ENCODE measurements at places on chromosomes 5 and 9.
A peak's percentile ranks its signal among the peaks of the same experiment; 100 is the strongest.

- no peak for DNase-seq
These were observed 29.3 kb upstream of the ABL1 start for GRCh38 chr9:130805510-130806326.

DNA sequence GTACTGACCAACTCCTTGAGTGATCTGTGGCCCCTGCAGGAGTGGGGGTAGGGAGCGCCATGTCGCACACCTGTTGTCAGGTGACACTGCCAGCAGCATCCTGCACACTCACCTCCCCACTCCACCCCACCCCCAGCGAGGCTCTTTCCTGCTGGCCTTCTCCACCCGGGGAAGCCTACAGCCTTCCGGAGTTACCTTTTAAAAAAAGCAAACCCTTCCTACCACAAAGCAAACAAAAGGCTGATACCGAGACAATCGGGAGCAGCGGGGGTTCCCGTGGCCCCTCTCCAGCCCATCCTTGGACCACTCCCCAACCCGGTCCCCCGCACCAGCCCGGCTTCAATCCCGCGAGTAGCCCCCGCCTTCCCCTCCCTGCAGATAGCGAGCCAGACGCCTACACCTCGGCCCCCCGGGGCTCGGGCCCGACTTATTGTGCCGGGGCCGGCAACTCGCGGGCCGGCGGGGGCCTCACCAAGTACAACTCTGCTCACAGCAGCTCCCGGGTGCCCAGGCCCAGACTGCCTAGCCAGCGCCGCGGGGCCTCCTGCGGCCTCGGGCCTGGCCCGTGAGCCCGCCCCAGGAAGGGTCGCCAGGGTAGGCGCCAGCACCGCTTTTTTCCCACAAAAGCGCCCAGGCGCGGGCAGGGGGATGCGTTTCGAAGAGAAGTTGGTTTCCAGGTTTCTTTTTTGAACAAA is 724 bp downstream of the MACROH2A1 start:
- DNase-seq, result no peak

- no peak for DNase-seq
These were observed 4.1 kb upstream of the HDHD3 start for GRCh38 chr9:113380869-113381378.

DNA sequence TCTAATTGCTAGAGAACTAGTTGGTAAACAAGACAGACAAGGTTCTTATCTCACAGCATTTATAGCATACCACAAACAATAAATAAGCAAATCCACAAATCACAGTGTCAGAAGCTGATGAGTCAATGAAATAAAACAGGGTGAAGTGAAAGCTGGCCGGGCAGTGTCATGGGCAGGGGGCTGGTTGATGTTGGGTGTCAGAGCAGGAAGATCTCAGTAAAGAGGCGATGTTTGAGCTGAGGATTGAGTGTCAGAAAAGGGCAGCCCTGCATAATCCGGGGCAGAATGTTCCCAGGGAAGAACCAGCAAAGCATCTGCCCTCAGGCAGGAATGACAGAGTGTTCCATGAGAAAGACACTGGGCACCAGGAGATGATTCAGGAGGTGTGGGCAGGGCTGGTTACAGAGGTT is 183.4 kb downstream of the GOLPH3 start:
- DNase-seq, result no peak

- DNase-seq, result no peak
These were observed 15.8 kb downstream of the CCDC152 start for GRCh38 chr5:42772265-42772993.

DNA sequence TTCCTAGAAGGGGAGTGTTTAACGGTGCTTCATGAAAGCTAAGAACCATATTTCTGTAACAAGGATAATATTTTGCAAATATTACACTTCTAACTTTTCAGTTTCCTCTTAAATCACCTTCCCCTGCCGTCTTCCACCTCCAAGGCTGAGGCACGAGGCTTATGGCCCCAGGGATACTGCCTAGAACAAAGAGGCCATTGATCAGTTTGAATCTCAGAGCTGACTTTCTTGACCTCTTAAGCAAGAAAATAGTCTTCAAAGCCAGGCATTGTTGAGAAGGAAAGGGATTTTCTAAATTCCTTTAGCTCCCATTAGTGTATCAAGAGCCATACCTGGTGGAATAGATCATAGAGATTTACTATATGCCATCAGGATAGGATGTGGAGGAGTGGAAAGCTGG is 566.2 kb downstream of the BNC2 start:
- DNase-seq, result no peak

- DNase-seq, result no peak
These were observed 3.4 kb downstream of the CAMSAP1 start for GRCh38 chr9:135903786-135904520.

DNA sequence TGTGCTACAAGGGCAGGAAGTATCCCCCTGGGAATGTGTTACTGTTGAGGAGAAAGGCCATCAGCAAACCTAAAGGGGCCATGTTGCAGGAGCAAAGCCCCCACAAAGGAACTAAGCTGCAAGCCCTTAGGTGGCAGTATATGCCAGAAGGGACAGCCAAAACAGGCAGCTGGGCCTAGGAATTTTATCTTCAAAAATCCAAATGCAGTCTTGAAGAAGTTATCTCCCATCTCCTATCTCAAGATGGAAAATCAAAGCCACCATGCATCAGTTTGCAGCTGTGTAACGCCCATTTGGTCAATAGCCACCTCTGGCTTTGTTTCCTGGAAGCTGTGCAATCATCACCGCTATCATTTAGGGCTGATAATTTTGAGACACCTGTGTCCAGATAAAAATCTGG is 400.3 kb downstream of the ARHGEF28 start:
- DNase-seq, result no peak

DNA sequence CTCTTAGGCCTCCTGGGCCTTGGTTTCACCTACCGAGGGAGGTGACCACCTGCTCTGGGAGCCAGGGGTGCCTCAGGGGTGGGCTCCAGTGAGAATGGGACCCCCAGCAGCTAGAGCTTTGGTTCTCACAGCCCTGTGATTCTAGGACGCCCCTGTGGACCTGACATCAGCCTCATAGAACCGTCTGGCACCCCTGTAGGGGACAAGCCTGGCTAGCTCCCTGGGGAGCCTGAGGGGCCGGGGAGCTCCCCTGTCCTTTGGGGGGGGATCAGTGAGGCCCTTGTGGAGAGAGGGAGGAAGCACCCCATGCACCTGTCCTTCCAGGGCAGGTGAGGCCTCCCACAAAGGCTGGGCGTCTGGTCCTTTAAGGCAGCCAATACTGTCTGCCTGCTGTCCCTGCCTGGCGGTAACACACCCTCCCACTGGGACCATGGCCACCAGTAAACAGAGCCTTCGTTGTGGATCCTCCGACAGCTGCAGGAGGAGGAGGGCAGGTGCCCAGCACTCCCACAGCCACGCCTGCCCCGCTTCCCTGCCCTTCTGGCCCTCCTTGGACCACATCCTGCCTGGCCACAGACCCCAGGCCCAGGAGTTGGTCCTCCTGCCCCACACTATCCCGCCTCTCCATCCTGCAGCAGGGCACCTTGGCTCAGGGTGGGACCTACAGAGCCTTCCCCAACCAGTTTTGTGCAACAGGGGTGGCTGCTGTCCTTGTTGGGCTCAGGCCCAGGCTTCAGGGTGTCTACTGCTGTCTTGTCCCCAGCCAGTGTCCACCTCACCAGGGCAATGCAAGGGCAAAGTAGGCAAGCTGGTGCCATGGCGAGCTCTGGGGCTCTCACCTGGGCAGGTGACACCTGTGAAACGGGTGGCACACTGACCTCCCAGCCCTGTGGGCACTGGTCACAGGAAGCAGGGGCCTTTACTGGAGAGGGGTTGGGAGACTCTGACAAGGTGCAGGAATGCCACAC is 3.0 kb upstream of the TUBB4B start:
- no peak for DNase-seq

GRCh38 chr5:135191084-135191826 is 157.2 kb upstream of the PITX1 start:
- DNase-seq, result peak; percentile 48

- no peak for DNase-seq
These were observed 59.9 kb downstream of the ROPN1L start for GRCh38 chr5:10501554-10502075.

All from activated CD8-positive, alpha-beta memory T cell treated with anti-CD3 and anti-CD28 coated beads for 1 hour (primary cell).